Activated CD4-positive, CD25-positive, alpha-beta regulatory T cell (primary cell): ENCODE measurements at places on chromosomes 7 and 10.

DNA sequence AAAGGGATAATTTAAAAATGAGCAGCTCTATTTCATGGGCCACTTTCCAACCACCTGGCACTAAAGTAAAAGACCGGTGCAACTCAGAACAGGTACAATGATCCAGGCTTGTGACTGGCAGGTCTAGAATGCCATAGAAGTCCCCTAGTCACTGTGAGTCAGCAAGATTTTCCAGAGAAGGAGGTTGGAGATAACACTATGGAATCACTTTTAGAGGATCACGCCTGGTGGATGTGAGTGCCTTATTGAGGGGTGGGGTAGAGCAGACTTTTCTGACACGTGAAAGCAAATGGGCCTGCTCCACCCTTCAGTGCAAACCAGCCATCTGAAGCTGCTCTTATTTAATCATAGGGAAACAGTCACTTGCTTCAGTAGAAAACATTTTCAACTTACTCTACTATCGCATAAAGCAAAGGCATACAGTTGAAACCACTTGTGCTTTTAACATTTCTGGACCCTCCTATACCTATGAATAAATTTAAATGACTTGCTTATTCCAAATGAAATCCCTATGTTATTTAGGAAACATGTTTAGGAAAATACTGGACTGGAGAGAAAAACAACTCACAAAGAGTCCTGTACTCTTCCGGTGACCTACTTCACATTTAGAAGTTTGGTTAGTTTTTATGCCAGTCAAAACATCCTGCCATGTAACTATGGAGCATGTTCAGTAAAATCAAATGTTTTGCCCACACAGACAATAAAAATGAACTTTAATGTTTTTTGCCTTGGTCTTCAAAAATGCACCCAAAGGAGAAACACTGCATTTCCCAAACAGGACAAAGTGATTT is 21.5 kb upstream of the AKR1C1 start:
- DNase-seq: no peak

GRCh38 chr10:96591946-96592345 is 5.1 kb upstream of the TM9SF3 start:
- no peak for DNase-seq

DNA sequence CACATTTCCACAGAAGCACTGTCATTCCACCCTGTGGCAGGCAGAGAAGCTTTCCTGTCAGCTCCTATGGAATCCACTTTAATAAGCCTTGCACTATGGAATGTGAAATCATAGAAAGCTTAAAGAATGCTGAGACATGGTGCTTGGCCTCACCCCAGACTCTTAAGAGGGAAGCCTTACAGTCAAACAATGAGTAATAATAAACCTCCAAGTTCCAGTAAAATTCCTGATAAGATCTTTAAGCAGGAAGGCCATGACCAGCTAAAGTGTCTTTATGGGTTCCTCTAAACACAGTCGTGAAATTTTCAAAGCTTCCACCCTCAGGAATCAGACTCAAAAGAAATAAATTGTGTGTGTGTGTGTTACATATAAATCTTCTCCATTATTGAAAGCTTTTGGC is 11.9 kb upstream of the TEX36 start:
- no peak for DNase-seq

GRCh38 chr7:38142736-38143135 is 35.3 kb upstream of the STARD3NL start:
- DNase-seq: no peak

DNA sequence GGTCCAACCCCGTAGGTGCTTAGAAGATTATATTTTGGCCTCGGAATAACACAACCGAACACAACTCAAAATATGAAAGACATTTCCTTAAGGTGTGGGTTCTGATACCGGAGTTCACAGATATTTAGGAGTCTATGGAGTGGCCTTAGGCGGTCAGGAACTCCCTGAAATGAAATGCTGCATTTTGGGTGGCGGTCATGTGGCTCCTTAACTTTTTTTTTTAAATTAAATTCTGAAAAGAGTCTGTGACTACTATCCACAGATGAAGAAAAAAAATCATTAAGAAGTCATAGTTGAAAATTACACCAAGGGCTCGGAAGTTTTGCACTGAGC is 290.9 kb upstream of the NFE2L3 start:
- no peak for DNase-seq
